Foreskin melanocyte (primary cell): ENCODE measurements at places on chromosomes 4 and X.

GRCh38 chr4:154760895-154761294, 17.1 kb downstream of the LRAT start:
- no peak for DNase-seq

- no peak for DNase-seq
Observed at GRCh38 chr4:340011-340410, 2.4 kb downstream of the ZNF141 start.

- DNase-seq = no peak
Observed at GRCh38 chrX:103663981-103664762, 22.3 kb downstream of the MORF4L2 start.

DNA sequence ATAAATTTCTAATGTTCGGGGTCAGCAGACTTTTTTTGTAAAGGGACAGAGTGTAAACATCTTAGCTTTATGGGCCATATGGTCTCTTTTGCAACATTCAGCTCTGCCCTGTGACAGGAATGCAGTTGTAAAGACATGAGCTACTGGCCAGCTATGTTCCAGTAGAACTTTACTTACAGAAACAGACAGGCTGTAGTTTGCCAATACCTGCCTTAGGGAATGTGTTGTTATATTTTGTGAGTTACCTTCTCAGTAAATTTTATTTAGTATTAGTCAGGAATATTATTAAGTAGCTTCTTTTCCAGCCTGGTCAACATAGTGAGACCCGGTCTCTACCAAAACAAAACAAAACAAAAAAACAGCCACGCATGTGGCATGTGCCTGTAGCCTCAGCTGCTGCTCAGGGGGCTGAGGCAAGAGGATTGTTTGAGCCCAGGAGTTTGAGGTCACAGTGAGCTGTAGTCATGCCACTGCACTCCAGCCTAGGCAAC, 48.7 kb downstream of the HTT start:
- DNase-seq = peak; percentile 74

- DNase-seq = peak; percentile 20
Observed at GRCh38 chr4:88672987-88673386, 24.6 kb downstream of the NAP1L5 start.

GRCh38 chr4:39043058-39043860, 11.1 kb upstream of the TMEM156 start:
- DNase-seq = no peak

- no peak for DNase-seq
Observed at GRCh38 chr4:26023203-26023972, 109.4 kb downstream of the SMIM20 start.

DNA sequence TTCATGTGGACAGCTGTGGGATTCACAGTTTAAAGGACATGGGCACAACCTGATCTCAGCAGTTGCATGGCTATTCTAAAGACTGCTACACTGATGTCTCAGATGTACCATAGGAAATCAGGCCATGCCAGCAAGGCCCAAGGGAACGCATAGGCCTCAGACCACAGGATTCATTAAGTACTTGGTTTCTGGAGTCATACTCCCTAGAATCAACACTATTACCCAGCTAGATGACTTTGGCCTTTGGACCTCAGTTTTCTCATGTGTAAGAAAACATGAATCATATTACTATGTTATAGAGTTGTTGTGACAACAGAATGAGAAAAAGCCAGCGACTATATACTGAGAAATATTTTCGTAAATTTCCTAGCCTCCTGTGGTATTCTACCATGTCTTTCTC, 67.9 kb downstream of the NHS start:
- no peak for DNase-seq

DNA sequence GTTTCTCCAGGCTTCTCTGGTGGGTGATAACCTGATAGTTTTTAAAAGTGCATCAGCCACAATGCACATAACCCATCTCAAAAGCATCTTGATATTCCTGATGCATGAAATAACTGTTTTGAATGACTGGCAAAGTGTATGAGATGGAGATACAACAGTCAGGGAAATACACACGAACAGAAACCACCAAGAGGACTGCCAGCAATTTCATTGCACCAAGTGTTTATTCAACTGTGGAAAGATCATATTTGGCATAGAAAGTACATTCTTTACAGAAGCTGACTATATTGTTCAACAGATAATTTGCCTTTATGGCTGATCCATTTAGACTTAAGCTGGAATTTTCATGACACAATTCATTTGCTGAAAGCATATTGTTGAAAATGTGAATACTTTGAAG, 139.5 kb downstream of the SLIT2 start:
- no peak for DNase-seq

GRCh38 chr4:86561256-86561655, 32.9 kb upstream of the PTPN13 start:
- no peak for DNase-seq

- no peak for DNase-seq
Observed at GRCh38 chr4:141448490-141448889, 187.9 kb upstream of the IL15 start.

DNA sequence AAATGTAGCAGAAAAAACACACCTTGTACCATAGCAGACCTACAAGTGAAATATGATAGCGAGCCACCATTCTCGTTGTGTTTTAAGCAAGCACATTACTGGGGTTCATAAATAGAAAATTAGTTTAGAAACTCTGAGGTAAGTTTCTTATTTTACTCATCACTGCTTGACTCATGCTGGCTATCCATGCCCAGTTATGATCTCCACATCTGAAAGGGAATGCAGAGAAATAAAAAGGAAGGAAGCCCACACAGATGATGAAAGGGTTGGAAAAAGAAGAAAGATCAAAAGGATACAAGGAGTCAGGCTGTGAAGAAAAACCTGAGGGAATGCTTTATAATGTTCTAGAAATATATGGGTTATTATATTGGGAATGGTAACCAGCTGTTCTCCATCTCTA, 54.5 kb downstream of the CAMK2D start:
- no peak for DNase-seq

DNA sequence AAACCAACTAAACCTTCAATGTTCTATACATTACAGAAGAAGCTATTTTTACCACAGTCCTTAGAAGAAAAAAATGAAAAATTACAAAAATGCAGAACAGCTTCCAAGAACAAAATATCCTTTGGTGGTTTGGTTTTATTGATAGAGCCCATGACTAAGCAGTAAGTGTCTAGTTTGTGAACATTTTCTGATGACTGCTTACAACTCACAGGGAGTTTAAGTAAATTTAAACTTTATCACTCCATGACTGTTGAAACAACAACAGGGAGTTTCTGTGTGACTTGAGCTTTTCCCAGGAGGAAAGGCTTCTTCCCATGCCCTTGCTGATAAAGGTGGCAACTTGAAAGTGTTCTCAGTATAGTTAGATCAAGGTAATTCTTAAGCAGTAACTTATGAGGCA, 2.9 kb downstream of the PF4 start:
- DNase-seq = peak; percentile 56

GRCh38 chr4:169024762-169025161, 14.7 kb upstream of the CBR4 start:
- peak; percentile 42 for DNase-seq

- DNase-seq = peak; percentile 70
Observed at GRCh38 chr4:13178621-13179020, 305.5 kb downstream of the RAB28 start.

DNA sequence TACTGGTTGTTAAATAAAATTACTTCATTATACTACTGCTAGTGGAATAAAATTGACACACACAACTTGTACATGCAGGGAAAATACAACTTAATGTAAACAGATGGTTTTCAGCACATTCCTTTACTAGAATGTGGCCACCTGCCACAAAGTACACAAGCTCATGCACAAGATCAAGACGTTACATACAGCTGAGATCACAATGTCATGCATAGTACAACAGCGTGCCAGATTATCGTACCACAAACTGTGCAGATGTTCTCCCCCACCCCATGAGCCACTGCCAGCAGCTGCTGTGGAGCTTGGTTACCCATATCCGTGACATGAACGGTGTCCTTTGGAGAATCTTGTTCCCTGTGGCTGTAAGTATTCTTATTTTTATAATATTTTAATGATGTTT, 27.7 kb downstream of the FBXO8 start:
- DNase-seq = no peak

DNA sequence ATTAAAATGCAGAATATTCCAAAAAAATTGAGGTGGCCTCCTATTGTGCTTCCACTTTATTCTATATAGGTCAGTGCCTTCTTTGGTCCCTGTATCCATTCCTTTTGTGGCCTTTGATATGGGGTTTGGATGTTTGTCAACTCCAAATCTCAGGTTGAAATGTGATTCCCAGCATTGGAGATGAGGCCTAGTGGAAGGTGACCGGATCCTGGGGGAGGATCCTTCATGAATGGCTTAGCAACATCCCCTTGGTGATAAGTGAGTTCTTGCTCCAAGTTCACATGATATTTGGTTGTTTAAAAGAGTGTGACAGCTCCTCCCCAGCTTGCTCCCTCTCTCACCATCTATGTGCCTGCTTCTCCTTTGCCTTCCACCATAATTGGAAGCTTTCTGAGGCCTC, 380.6 kb downstream of the INPP4B start:
- DNase-seq = no peak

DNA sequence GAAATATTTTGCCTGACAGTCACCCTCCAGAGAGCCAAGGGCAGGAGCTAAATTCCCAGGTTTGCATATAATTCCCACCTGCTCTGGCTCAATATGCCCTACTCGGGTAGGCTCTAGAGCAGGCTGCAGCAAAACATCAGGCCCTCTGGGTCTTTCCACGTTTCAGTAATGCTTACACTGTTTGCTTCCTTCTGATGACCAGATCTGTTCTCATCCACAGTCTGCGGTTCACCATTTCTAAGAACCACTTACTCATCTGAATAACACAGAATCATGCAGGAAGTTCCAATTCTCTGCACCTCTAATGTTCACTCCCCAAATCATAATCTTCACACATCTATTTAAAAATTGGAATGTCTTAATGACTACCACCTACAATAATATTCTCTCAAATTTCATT, 141.4 kb downstream of the PPP3CA start:
- no peak for DNase-seq

DNA sequence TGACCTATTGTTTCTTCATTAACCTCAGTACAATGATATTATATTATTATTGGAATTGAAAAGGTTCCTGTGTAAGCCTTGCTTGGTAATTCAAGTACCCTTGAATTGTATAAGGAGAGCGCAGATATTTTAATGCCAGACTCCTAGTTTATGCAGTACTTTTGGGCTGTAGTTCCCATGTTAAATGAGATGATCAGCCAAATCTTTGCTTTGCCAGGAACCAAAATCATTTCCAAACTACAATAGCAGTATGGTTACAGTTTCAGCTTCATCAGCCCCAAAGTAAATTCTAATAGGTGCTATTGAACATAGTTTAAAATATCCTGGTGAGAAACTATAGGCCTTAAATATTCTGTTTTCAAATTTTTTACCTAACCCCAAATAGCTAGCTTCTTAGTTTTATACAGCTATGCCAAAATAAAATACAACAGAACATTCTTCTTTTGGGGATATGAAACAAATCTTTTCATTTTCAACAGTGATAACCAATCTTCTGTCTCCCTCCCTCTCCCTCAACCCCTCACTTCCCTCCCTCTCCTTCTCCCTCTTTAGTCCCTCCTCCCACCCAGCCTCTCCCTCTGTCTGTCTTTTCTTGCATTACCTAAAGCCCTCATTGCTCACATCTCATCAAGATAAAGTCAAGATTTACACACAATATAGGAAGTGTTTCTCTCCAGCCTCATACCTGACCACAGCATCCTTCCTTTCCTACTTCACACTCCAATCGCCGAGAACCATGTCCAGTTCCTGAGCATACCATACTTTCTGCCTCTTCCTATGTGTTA, 190.1 kb downstream of the SHROOM3 start:
- no peak for DNase-seq

- no peak for DNase-seq
Observed at GRCh38 chr4:159216834-159217233, 114.0 kb downstream of the RAPGEF2 start.
